GM04504 (cell line): ENCODE measurements at places on chromosomes 2 and 18.

DNA sequence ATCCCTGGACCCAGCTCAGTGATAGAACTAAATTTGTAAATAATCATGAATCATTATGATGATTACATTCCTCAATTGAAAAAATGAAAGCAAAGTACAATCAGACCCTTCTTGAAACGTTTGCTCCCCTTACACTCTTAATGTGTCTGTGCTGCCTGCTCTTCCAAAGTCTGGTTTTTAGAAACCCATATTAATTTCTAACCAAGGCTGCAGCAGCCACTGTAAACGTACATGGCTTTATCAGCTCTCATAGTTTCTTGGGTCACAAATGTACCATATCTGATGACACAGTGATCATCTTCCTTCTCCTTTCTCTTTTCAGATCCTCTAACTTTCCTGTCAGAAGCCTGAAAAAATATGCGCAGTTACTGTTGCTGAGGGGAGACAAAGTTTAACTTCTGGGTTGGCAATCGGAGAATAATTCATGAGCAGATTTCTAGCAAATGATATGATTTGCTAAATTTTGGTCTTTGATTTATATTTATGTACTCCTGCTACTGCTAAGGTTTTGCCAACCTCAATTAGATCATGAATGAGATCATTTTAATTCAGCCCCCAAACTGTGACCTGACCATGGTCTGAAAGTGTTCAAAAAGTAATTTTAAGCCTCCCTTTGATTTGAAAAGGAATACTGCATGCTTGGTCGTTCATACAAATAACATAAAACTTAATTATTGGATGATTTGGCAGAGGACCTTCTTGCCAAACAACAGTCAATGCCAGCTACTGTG is 12.3 kb downstream of the ZEB2 start:
- DNase-seq: no peak

DNA sequence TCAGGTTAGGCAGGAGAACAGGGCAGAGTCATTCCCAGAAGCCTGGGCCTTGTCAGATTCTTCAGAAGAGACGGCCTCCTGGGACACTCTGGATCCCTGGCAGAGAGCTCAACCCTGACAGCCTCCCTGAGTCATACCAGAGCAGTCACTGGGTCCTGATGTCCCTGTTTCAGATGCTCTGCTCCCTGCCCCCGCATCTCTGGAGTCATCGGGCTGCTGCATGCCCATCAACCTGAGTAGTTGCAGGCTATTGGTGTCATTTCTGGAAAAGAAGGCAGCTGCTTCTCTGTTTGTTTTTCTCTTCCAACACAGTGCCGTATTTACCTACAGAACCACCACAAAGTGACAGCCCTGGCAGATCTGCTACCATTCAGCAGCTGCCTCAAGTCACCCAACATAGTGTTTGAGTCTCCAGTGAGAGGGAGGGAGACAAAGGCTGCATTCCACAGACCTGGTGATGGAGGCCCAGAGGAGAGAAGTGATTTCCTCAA is 145.1 kb downstream of the B3GNT2 start:
- DNase-seq: peak; percentile 12

- DNase-seq: no peak
Observed at GRCh38 chr2:163951312-163951711, 215.5 kb upstream of the FIGN start.

- no peak for DNase-seq
Observed at GRCh38 chr2:65388051-65388531, 44.3 kb downstream of the SPRED2 start.

DNA sequence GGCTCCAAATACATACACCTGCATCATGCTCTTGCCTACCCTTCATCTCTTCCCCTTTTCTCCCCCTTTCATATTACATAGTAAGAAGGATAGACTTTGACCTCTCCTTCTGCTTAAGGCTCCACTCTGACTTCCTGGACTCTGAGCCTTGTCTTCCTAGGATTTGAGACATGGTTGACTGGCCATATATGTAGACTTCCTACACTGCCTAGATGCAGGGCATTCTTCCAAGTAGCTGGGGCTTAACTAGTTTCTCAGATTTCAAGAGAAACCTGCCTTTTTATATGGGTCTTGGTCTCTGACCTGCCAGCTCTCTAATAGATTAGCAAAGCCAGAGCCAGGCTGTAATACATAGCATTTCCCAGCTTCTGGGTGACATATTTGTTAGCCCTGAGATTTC is 35.4 kb upstream of the CYP26B1 start:
- no peak for DNase-seq

- no peak for DNase-seq
Observed at GRCh38 chr2:59239146-59239545, 998.0 kb upstream of the FANCL start.

DNA sequence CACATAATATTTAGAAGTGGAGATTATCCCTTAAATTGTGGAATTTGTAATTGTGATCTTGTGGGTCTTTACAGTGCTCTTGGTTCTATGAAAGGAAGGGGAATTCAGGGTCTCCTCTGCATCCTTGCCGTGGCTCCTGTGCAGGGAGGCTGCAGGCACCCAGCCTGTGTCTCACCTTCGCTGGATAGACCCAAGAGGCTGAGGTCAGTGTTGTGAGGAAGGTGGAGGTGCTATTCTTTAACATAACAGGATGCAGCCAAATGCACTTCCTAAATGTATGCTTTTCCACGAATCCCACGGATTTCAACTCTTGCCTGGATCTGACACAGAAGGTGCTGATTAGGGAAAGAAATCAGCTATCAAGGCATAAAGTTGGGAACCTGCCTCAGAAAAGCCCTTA is 69.5 kb downstream of the TMEM18 start:
- no peak for DNase-seq

- no peak for DNase-seq
Observed at GRCh38 chr2:229205704-229206103, 65.4 kb downstream of the PID1 start.

GRCh38 chr18:417495-417894 is 83.0 kb downstream of the COLEC12 start:
- no peak for DNase-seq

GRCh38 chr2:240423788-240424191 is 11.7 kb upstream of the GPC1 start:
- DNase-seq: no peak

DNA sequence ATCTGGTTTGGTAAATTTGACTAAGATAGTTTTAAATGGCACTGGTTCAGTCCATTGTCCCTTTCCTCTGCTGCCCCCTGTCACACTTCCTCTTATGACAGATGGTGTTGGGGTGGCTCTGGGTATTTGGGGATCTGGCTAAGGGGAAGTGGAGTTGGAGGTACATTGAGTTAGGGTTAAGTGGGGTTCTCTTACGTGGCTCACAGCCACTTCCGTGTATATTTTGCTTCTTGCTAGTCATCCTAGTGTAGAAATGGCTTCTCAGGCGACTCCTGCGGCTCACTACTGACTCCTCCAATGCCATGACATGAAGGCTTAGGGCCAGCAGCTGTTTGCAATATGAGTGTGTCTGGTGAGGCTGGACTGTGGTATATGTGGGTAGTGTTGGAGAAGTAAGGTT is 187.0 kb downstream of the HAUS1 start:
- no peak for DNase-seq

- DNase-seq: no peak
Observed at GRCh38 chr2:207512356-207512755, 17.4 kb upstream of the CREB1 start.

DNA sequence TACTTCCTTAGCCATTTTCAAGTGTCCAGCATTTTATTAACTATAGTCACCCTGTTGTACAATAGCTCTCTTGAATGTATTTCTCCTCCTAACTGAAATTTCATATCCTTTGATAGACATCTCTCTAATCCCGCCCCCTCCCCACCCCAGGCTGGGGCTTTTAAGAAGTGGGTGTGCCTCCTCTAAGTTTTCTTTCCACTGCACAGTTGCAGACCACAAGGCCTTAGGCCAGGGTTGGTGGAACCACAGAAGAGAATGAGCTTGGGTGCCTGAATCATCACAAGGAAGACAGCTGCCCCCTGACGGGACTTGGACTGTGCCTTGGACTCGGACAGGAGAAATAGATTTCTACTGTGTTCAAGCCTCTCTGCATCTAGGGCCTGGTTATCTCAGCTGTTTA is 193.4 kb downstream of the HAUS1 start:
- no peak for DNase-seq

DNA sequence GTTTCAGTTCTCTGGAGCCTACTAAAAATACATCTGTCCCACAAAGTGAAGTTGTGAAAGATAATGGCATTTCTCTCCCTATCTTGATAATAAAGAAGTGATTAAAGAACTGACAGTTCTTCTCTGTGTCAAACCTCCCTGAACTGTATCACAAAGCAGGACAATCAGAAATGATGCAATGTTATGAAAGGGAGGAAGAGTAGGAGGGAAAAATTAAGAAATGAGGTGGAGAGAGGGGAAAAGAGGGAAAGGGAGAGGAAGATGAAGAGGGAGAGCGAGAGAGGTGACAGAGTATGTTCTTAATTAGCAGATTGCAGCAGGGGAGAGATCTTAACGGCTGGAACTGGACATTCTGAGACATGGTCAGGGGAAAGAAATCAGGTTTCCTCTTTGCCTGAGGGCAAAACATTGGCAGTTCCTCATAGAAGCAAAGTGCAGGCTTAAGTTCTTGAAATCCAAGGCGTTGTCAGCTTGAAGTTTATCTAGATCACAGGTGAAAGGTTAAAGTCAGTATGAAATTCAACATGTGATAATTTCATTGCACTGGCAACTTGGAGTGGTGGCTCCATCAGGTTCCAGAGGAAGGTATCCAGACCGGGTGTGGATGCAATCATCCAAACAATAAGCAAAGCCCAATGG is 54.6 kb downstream of the RDH14 start:
- DNase-seq: no peak

DNA sequence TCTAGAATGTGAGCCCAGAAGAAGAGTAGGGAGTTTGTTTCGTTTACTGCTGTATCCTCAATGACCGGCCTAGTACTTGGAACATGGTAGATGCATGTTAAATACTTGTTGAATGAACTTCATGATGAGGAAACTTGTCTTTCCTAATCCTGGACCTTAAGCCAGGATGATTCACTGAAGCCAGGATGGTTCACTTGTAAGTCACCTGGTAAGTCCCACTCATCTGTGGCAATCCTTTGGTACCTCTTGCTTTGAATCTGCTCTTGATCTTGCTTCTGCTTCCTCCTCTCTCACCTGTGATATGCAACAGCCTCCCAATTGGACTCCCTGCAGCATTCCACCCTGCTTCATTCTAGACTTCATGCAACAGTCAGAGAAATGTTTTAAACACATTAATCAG is 43.6 kb downstream of the QPCT start:
- peak; percentile 64 for DNase-seq

DNA sequence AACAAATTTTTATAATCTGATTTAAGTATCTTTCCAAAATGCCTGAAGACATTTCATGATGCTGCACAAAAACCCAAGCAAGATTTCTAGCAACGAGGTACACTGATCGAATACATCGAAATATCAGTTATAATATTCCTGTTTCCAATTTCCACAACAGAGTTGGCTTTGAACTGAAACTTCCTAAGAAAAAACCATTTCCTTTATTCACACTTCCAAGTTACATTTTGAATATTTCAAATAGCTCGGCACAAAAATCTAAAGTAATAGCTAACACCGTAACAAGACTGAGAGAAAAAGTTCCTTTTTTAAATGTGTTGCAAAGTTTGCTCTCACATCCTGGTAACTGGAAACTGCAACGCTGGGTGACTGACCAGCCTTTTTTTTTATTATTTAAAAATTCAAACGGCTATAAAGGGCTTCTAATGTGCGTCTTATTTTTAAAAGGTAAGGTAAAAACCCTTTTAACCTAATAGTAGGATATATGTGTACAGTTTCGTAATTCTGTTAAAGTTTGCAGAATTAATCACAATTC is 1.7 kb downstream of the HNRNPLL start:
- no peak for DNase-seq

GRCh38 chr2:133959066-133959465 is 294.8 kb upstream of the MGAT5 start:
- no peak for DNase-seq

DNA sequence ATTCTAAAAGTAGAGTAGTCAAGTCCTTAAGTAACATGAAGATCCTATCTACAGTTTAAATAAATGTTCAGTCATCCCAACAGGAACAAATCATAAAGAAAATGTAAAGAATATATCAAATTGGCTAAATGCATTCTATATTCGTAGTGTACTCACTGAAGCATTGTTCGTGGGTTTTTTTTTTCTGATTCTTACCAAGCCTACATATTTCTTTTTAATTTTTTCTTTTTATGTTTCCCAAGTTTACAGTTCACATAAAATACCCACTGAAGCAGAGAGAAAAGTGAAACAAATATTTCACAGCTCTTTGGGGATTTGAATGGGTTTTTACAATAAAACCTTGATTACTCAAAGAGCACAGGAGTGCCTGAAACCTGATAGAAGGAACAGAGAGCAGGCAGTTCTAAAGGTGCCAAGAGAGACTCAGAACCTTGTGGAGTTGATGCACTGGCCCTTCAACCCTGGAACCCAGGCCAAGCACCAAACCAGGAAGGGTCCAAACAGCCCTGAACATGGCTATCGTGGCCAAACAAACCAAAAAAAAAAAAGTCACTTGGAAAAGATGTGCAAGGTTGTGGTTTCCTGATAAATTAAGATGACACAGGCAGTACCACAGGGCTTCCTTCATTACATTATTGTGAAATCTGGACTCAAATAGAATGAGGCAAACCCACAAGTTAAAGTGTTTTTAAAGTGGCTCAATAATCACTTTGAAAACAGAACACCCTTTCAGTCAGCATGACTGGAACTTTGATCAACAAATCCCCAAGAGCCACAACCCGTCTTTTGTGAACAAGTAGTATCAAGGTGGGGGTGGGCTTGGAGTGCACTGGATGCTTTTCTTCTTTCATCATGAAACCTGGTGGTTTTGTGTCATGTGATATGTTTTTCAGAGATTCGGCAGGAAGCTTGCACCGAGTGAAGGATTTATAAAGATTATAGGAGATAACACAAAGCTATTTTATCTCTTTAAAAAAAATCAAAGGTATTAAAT is 245.0 kb upstream of the FN1 start:
- peak; percentile 66 for DNase-seq

GRCh38 chr2:224958462-224958857 is 83.8 kb downstream of the DOCK10 start:
- DNase-seq: peak; percentile 68

DNA sequence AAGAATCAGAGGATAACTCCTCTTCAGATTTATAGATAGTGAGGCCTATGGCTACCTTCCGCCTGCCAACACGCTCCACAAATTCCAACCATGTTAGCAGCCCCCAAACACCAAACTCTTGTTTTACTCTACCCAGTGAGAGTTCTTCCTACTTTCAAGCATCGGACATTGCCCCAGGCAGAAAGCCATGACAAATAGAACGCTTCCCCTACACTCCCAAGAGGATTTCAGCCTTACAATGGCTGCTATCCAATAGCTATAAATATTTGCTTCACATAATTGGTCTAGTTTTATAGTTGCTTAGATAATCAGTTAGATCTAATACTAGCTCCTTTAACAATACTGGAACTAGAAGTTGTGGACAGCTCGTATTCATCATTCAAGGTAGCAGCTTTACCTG is 503.4 kb upstream of the VRK2 start:
- no peak for DNase-seq

GRCh38 chr2:203909261-203909967 is 27.1 kb upstream of the ICOS start:
- DNase-seq: peak; percentile 44

- DNase-seq: no peak
Observed at GRCh38 chr2:46471697-46472096, 7.7 kb upstream of the TMEM247 start.

- no peak for DNase-seq
Observed at GRCh38 chr18:21110713-21111345, 784 bp downstream of the ROCK1 start.
